ENCODE measurements at places on chromosomes 5 and 9.

DNA sequence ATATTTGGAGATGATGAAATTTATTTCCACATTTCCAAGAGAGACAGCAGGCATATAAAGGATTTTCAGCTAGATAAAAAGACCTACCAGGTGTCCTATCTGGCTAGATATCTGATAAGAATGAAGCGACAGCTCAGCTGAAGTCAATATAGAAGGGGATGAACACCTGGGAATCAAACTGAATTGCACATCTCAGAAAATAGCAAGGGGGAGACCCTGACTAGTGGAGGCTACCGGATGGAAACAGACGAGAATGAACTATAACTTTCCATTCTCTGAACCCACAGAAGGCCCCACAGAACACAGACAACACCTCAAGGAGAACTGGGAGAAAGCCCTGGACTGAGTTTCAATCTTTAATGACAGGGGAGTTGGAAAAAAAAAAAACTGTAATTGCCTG, 51.1 kb downstream of the CPLANE1 start:
- no peak for DNase-seq

GRCh38 chr5:107592515-107592914, 78.2 kb downstream of the EFNA5 start:
- peak; percentile 27 for DNase-seq

DNA sequence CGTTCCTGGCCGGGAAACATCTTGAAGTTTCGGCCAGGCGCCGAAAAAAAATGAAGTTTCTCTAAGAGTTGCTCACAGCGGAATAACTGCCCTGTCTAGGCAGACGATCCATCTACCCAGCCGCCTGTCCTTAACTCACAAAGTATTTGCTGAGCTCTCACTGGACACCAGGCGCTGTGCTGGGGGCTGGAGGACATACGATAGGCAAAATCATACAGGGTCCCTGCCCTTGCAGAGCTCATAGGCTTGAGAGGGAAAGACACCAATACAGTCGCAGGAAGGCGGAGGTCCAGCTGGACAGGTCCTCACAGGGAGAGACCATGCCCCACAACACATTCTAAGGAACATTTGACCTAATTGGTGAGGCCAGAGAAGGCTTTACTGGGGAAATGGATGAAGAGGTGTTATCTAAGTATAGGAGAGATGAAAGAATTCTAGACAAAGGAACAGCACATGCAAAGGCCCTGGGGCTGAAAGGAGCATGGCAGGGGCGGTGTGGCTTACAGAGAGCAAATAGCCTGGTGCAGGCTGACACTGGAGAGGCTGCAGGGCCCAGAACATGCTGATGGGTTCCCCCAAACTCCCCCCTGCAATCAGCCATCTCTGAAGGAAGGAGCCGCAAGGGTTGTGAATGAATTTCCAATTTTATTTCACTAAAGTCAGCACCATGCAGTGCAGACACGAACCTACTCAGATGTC, 2.0 kb upstream of the MXD3 start:
- DNase-seq, result no peak

DNA sequence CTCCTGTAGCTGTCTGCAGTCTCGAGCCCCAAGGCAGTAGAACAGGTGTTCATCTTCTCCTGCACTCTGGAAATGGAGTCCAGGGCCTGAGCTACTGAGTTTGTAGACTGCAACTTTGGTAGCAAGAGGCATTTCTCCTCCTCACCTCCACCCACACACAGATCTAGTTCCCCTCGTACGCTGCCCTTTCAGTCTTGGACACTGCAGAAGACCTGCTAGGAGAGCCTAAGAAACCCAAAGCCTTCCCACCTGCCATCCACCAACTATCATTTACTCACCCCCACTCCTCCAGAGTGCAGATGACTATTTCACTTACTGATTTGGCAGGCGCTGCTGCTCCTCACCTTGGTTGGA, 59.0 kb downstream of the KCNIP1 start:
- DNase-seq, result no peak

DNA sequence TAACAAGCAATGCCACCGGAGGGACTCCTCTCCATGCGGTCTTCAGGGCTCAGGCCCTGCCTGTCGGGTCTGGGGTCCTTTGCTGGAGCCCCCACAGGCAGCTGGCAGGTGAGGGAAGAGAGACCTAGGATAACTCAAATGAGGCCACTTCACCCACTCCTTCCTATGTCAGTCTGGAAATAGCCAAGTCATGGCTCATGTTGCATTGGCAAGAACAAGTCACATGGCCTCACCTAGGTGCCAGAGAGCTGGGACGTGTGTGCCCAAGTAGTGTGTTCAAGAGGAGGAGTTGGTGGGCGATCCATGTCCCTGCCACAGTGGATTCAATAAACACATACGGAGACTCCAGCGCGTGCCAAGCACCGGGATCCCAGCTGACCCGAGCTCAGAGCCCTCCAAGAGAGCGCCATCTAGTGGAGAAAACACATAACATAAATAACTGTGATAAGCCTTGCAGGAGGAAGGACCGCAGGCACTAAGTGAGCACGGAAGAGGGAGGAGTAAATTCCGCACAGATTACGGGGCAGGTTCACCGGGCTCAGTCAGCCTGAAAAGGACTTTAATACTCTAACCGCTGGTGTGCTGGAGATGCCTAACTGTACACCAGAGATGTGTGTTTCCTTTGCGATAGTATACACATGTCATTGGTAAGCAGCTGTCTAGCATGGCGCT, 580.8 kb downstream of the CCDC171 start:
- DNase-seq, result peak; percentile 20

DNA sequence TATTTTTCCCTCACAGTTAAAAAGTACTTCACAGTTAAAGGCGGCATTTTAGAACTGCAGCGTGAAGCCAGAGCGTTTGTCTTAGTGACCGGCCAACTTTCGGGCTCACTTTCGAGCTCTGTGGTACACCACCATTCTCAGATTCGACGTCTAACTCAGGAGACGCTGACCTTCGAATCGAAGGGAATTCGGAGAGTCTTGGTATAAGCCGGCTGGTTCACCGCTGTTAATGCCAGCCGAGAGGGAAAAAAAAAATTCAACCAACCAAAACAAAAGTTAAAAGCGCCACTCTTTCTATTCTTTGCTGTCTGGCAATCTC, 544 bp upstream of the SNX24 start:
- DNase-seq, result no peak

DNA sequence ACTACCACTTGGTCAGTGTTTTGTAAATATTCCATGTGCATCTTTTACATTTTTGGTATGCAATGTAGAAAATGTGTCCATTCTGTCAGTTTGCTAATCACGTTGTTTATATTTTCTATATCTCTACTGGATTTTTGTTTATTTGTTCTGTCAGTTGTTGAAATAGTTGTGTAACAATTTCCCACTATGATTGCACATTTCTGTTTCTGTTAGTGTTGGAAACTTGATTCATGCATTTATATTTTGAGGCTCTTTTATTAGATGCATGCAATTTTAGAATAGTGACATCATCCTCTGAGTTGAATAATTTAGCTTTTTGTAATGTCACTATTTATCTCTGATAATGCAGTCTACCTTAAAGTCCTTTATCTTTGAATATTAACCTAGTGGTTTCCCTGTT, 25.8 kb upstream of the LECT2 start:
- DNase-seq, result no peak

DNA sequence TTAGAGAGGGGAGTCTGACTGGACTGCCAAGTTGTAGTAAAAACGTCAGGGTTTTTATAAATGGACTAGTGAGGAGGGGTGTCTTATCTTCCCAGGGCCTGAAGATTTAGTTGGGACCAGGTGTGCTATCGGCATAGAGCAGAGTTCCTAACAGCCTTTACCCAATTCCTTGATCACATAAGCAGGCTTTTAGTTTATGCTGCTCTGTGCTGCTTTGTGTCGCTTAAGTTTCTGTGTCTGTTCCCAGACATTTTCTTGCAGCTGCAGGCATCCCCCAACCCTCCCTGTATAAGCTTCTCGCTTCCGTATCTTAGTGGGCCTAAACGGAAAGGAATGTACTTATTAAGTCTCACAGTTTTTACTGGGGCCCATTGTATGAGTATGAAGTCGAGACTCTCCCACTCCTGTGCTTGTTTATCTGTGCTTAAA, 2.6 kb upstream of the SMC5 start:
- DNase-seq, result no peak

DNA sequence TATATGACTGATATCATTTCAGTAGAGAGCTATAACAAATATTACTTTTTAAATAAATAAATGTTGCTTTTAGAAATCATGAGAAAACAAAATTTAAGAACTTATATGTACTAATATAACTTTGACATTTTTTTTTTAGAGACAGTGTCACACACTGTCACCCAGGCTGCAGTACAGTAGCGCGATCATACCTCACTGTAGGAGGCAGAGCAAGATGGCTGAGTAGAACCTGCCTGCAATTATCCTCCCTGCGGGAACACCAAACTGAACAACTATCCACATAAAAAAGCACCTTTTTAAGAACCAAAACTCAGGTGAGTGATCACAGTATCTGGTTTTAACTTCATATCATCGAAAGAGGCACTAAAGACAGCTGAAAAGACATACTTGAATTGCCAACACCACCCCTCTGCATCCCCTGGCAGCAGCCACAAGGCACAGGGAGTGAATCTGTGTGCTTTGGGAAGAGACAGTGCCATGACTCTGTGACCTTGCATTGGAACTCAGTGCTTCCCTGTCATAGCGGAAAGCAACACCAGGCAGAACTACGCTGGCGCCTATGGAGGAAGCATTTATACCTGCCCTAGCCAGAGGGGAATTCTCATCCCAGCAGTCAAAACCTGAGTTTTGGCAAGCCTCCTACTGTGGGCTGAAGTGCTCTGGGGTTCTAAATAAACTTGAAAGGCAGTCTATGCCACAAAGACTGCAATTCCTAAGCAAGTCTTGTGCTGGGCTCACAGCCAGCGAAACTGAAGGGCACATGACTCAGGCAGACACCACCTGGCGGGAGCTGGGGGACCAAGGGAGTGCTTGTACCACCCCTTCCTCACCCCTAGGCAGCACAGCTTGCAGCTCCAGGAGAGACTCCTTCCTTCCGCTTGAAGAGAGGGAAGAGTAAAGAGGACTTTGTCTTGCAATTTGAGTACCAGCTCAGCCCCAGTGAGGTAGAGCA, 142.7 kb downstream of the FBXL17 start:
- DNase-seq, result no peak

GRCh38 chr9:18705796-18706392, 231.9 kb downstream of the ADAMTSL1 start:
- DNase-seq, result no peak

Data from anterior cingulate cortex (tissue), 58 donors.